ENCODE measurements at places on chromosomes 6 and 20.

DNA sequence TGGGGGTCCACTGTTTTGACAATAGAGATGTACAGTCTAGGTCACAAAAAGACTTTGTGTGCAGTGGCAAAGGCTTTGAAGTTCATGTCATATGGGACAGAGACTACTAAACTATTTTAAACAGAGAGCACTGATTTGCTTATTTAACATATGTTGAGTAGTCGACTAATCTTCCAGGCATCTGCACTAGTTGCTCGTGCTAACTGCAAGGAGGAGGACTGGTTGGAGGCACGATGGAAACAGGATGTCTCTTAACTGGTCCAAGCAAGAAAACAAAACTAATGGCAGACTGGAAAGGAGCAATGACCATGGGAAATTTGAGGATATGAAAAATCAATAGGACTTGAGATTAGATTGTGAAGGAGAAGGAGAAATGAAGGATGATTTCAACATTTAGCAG is 28.5 kb upstream of the ERVFRD-1 start:
- DNase-seq, result no peak

GRCh38 chr6:72721346-72721745 is 99.5 kb downstream of the KCNQ5 start:
- DNase-seq, result no peak

DNA sequence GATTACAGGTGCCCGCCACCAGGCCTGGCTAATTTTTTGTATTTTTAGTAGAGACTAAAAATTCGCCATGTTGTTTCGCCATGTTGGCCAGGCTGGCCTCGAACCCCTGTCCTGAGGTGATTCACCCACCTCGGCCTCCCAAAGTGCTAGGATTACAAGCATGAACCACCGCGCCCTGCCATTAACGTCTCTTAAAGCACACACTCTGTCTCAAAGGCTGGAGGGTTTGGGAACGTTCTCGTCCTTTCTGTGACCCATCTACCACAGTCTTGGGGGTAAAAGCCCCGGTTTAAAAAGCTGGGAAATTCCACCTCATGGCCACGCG is 57.8 kb upstream of the ARID1B start:
- no peak for DNase-seq

DNA sequence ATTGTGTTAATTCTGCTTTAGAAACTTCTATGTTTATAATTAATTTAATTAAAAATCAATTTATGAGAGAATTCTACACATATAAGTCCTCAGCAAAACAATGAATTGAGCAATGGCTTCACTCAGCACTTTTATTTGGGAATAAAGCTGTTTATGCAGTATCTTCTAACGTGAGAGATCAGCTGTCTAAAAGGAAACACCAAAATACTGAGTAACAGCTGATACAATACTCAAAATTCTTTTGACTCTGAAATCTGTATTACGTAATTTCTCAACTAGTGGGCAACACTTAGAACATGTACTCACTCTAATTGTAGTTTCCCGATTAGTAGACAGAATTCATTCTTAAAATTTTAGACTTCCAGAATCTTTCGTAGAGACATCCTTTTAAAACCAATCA is 49.8 kb downstream of the MAP3K7 start:
- peak; percentile 35 for DNase-seq

DNA sequence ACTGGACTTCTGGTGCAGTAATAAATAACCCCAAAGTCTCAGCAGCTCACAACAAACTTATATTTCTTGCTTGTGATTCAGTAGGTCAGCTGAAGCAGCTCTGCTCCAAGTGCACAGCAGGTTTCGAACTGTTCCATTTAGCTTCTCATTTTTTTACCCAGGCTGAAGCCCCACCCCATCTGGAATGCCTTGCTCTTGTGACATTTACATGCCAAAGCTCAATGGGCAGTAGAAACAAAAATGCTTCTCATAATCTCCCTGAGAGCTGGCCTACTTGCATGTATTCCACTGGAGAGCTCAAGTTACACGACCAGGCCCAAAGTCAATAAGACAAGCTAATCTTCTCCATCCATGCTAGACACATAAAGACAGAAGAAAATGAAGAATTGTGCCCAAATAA is 165.2 kb downstream of the HAO1 start:
- peak; percentile 54 for DNase-seq

DNA sequence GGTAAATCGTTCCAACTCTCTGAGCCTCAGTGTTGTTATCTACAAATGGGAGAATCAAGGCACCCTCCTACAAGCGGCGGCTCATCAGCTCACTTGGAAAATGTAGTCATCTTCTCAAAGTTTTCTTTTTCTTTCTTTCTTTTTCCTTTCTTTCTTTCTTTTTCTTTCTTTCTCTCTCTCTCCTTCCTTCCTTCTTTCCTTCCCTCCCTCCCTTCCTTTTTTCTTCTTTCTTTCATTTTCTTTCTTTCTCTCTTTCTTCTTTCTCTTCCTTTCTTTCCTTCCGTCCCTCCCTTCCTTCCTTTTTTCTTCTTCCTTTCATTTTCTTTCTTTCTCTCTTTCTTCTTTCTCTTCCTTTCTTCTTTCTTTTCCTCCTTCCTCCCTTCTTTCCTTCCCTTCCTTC is 55.0 kb upstream of the TGM3 start:
- no peak for DNase-seq

DNA sequence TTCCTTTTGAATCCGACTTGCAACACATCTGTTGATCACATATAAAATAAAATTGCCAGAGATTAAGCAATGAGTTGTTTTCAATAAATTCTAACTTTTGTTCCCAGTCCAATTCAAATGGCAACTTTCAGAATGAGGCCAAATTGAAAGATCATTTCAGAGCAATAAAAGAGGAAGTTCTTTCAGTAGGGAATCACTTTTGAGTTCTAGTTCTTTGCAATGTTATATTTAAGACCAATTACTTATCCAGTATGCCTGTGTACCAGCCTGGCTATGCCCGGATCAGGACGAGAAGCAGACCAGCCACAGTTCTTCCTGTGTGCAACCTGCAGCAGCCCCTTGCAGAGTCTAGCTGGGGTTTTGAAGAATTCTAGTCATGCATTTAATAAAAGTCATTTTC is 232.5 kb downstream of the BTBD9 start:
- DNase-seq, result no peak

- peak; percentile 84 for DNase-seq
Measured at GRCh38 chr6:138250513-138251247, 32.4 kb upstream of the PBOV1 start.

GRCh38 chr6:170040906-170041305 is 250.0 kb downstream of the DLL1 start:
- DNase-seq, result no peak

All from AG20443 (cell line).